Bone marrow (tissue), 2 donors: ENCODE measurements at places on chromosomes 5 and 9.

- DNase-seq: no peak
Observed at GRCh38 chr5:169656125-169656901, 19.2 kb downstream of the DOCK2 start.

DNA sequence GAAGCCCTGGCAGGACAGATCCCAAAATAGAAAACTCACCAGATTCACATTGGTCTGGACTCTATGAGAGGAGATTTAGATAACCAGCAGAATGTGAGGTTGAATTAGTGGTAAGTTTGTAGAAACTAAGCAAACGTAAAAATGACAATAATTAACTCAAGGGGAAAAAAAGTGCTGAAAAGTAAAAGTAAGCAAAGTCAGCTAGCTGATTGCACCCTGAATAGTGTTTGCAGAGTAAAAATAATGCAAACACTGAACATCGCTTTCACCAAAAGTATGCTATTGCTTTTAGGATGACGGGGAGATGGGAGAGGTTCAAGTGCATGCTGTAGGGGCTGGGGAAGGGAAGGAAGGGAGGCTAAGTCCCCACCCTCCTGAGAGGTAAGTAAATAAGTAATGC is 92.5 kb upstream of the RARS1 start:
- DNase-seq: no peak

DNA sequence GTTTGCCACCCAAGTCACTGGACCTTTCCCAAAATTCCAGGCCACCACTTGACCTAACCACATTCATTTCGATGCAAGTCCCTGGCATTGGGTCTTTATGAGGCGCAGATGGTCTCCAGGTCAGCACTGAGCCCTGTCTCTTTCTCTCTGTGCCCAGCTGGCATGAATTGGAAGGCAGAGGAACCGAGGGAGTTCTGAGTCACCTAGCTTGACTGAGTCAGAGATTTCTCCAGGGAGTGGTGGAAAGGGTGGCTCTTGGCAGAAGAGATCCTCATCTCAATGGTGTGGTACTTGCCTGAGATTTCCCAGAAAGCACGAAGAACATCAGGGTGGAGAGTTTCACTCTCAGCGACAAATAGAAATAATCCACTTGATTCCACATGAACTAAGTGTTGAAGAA is 43.8 kb downstream of the WDR36 start:
- DNase-seq: no peak

DNA sequence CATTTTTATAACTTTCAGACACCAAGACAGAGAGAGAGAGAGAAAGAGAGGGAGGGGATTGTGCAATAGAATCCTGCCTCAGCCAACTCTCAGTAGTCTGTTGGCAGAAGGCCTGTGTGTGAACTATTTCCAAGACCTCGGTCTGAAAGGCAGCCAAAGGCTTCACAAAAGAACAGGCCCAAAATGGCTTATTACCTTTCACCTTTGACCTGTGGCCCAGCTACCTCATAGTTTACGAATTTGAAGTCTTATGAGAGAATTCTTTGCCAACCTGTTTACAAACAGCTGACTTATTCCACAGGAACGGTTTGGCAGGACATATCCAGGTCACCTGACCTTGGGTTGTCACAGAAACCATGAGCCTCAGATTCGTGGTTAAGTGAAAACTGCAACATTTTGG is 48.6 kb downstream of the NR2F1-AS1 start:
- no peak for DNase-seq

DNA sequence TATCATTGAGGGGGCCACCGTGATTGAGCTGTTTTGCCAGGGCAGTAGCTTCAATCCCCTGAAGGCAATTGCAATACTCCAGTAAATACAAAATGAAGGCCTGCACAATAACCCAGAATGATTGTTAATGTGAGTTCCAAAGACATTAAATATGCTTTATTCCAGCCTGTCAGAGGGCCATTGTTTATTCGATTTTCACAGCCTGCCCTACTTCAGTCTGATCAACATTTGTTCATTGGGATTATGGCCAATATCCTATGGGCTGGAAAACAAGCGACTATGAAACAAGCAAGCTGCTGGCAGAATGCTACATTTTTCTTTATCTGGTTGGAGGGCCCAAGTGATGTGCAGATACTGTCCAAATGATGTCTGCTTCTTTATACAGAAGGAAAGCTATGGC is 543.1 kb downstream of the TLE1 start:
- no peak for DNase-seq

GRCh38 chr5:178212241-178213002 is 8.1 kb downstream of the HNRNPAB start:
- DNase-seq: no peak

DNA sequence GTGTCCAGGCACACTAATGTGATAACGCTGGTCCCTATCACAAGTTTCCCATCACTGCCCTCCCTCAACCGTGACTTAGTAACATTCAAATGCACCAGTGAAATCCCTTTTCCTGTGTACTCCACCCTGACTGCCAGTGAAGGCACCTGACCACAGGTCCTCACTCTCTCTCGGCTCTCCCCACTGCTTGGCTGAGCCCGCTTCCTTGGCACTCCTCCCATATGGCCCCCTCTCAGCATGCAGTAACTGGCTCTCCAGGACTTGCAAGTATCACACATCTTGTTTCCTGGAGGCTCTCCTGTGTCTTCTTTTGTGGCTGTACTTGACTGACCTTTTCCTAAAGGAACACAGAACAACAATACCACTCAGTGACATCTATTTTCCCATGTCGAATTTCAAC is 292.0 kb upstream of the ZNF608 start:
- no peak for DNase-seq

DNA sequence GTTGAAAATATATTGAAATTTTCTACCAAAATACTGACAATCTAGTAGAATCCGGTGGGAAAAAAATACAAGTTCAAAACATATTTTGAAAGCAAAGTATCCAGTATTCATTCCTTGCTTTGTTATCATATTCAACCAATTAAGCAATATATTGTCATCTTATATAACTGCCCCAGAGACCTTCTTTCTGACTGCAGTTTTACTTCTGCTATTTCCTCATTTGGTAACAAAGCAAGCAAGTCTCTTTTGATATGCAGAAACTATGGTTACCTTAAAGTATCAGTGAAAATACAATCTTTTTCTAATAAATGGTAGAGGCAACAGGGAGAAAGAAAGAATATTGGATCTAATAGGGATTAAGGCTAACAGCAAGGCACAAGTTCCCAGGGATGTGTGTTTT is 663.7 kb upstream of the MEF2C start:
- DNase-seq: no peak

GRCh38 chr9:137303893-137304382 is 1.9 kb upstream of the NRARP start:
- no peak for DNase-seq

DNA sequence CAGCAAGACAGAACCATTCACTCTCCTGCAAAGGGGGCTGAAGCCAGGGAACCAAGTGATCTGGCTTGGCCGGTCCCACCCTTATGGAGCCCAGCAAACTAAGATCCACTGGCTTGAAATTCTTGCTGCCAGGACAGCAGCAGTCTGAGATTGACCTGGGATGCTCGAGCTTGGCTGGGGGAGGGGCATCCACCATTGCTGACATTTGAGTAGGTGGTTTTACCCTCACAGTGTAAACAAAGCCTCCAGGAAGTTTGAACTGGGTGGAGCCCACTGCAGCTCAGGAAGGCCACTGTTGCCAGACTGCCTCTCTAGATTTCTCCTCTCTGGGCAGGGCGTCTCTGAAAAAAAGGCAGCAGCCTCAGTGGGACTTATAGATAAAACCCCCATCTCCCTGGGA is 60.5 kb downstream of the TNFSF8 start:
- no peak for DNase-seq

DNA sequence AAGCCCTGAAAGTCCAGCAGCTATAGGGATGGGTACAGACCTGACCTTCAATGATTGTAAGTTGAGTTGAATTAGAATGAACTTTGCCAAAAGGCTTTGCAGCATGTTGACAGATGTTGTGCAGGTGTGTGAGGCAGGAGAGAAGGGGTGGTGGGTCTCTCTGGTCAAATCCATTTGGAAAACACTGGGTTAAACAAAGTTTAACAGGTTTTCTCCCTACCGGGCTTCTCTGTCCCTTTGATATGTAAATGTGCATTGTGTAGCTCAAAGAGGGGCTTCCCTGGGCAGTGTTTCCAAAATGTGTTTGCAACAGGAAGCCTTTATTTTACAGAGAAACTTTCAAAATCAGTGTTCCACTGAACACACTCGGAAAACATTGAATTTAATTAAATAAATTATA is 72.1 kb upstream of the BRINP1 start:
- DNase-seq: no peak

DNA sequence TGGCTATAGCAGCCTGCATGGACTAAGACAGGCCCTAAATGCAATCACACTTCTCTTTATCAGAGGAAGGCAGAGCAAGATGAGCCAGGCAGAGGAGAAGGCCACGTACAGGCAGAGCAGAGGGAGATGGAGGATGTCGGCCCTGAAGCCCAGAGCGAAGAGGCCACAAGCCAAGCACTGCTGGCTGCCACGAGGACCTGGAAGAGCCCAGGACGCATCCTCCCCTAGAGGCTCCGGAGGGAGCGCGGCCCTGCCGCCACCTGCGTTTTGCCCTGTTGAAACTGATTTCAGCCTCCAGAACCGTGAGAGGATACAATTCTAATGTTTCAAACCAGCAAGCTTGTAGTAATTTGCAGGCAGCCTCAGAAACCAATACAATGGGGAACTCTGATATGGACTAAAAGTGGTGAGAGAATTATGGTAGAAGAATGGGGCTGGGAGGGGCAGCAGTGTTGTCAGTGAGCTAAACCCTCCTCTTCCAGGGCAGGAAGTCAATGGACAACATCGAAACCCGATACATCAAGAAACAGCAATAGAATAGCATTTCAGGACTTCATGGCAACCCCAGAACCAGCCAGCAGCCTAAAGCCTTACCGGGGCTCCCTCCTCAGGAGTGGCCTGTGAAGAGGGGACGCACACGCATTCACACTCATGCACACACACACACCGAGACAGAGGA is 32.6 kb downstream of the ADAMTS2 start:
- no peak for DNase-seq

GRCh38 chr9:38205279-38205678 is 136.3 kb upstream of the SHB start:
- DNase-seq: no peak

GRCh38 chr5:135502836-135503520 is 32.8 kb downstream of the NEUROG1 start:
- no peak for DNase-seq

DNA sequence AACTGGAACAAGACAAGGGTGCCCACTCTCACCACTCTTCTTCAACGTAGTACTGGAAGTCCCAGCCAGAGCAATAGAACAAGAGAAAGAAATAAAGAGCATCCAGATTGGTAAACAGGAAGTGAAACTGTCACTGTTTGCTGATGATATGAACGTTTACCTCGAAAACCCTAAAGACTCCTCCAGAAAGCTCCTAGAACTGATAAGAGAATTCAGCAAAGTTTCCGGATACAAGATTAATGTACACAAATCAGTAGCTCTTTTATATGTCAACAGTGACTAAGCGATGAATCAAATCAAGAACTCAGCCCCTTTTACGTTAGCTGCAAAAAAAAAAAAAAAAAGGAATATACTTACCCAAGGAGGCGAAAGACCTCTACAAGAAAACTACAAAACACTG is 306.6 kb downstream of the PLK2 start:
- no peak for DNase-seq

DNA sequence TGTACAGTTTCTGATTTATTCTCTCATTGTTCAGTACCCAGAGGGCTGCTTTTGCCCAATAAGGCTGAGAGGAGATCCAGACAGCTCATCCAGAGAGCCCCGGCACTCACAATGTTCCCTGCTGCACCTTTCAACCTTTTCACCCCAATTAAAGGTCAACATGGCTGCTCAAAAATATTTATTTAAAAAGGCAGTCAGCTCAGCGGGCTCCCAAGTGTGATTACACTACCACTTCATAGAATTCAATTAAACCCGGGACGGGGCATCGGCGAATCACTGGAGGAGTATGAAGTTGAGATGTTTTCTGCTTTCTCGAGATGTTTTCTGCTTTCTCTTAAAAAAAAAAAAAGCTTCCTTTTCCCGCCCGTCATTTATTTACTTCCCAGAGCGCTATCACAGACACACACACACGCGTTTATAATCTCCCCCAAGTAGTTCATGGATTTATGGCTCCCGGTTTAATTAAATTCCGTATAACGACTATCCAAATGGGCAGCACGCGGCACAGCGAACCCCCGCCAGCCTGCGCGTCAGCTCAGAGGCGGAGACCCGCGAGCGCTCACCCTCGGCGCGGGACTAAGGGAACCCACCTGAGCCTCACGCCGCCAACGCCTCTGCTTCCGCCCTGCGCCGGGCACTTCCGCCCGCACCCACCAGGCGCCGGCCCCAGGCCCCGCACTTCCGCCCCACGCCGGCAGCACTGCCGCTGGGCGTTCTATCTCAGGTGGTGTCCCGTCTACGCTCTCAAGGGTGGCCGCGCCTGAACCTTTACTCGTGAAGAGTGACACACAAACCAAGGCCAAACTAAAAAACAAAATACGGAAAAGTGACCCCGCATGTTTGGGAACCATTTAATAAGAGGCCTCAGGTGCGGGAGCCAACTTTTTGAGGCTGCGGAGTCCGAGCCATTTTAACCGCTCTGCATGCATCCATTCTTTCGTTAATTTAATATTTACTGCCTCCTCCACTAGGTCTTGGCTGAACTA is at the start of gene C5orf63:
Gene C5orf63 (minus strand): TSS at position 642 of the 986 bp plus-strand sequence. CDS start 14,507 bp downstream, outside the sequence.
- no peak for DNase-seq

DNA sequence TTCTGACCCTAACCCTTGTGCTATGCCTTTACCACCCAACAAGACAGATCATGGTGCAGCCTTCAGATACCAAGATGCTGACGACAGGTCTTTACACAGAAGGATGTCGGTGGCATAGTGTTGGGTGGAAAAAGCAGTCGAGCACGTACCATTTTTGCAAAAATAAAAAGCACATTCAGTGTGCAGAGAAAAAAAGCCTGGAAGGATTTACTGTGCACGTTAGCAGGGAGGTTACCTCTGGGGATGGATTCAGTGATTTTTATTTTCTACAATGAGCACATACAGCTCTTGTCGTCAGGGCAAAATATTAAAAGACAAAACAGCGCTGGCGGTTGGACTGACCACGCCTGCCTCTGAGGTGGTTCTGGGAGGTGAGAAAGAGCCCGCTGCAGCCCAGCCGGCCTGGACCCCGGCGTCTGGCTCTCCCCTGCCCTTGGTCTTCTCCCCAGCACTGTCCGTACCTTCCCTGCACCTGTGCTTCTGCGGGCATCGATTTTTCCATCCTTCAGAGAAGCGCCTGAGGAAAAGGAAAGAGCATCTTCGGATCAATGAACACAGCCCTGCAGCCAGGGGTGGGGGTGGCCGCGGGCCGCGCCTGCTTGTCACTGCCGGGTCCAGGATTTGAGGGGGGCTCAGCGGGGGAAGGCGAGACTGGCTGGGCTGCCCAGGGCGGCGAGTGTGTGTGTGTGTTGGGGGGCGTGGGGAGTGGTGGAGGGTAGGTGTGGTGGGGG is 200.0 kb upstream of the IER5L start:
- DNase-seq: no peak
